ENCODE measurements at places on chromosomes 7 and 10.

DNA sequence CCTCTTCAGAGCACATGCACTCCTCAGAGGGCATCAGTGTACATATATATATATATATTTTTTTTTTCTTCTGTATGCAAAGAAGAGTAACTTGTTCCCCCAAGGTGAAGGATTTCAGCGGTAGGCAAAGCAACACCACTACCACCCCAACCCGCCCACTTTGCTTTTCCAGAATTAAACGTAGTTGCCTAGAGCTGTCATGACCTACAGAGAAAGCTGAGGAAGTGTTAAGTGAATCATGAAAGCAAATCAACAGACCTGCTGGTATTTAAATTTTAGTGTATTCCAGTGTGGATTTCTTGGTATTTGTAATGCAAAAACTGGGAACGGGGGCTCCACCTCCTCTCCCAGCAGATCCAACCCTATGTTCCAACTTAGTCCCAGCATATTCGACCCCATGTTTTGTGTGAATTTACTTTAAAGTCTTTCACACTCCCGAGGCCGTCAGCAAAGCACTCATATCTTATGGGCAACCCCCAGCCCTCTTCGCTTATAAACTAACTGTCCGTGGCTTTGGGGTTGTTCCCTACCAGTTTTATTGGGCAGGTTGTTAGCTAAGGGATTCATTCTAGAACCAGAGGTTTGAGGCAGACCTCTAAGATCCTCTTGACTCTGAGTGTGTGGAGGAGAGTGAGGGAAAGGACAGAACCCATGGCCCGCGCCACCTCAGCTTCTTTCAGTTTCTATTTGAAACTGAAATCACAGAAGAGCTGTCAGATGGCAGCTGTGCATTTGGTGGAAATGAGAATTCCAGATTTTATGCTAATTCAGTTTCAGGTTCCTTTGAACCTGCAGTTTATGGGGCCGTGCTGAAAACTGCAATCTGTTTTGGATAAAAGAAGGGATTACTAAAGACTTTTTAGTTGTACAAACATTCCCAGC is 450.2 kb upstream of the GALNT17 start:
- DNase-seq, result peak; percentile 50

DNA sequence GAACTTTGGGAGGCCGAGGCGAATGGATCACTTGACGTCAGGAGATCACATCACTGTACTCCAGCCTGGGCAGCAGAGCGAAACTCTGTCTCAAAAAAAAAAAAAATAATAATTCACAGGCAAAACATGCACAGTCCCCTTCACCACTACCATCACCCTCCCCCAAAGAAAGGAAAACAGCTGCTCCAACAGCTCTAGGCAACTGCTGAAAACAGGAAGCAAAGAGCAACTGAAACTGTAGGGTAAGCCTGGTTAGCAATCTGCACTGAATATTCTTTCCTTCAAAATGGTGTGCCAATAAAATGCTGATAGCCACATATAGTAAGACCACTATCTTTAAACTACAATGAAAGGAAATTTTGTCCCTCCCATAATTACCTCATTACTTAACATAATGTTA is 11.8 kb downstream of the NT5C2 start:
- DNase-seq, result no peak

GRCh38 chr7:12861070-12861469 is 173.6 kb downstream of the ARL4A start:
- no peak for DNase-seq

DNA sequence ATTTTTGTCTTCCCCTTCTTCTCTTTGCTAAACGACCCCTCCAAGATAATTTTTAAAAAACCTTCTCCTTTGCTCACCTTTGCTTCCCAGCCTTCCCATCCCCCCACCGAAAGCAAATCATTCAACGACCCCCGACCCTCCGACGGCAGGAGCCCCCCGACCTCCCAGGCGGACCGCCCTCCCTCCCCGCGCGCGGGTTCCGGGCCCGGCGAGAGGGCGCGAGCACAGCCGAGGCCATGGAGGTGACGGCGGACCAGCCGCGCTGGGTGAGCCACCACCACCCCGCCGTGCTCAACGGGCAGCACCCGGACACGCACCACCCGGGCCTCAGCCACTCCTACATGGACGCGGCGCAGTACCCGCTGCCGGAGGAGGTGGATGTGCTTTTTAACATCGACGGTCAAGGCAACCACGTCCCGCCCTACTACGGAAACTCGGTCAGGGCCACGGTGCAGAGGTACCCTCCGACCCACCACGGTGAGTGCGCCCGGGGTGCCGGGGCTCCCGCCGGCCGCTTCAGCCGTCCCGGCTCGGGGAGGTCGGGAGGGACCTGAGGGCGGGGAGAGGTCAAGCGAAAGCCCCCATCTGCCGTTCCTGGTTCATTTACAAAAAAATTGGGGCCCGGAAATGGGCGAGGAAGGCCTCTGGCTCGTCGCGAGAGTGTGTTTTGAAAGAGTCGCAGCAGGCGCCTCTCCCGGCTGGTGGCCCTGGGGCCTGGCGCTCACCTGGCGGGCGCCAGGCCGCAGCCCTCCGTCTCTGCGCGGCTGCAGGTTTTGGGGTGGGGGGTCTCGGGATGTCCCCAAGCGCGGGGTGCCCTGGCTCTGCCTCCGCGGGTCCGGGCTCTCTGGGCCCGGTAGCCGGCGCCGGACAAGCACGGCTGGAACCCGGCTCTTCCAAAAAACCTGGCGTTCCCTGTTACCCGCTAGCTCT is 1.2 kb downstream of the GATA3 start:
- no peak for DNase-seq

GRCh38 chr7:73387908-73388414 is 45.6 kb upstream of the FZD9 start:
- DNase-seq, result no peak

- no peak for DNase-seq
Measured at GRCh38 chr7:153935095-153935494, 117.1 kb upstream of the DPP6 start.

GRCh38 chr10:123391275-123392028 is 237.2 kb downstream of the BUB3 start:
- no peak for DNase-seq

GRCh38 chr10:2951235-2951835 is 116.0 kb upstream of the PFKP start:
- DNase-seq, result peak; percentile 54

- DNase-seq, result no peak
Measured at GRCh38 chr7:3578399-3578798, 277.3 kb downstream of the SDK1 start.

DNA sequence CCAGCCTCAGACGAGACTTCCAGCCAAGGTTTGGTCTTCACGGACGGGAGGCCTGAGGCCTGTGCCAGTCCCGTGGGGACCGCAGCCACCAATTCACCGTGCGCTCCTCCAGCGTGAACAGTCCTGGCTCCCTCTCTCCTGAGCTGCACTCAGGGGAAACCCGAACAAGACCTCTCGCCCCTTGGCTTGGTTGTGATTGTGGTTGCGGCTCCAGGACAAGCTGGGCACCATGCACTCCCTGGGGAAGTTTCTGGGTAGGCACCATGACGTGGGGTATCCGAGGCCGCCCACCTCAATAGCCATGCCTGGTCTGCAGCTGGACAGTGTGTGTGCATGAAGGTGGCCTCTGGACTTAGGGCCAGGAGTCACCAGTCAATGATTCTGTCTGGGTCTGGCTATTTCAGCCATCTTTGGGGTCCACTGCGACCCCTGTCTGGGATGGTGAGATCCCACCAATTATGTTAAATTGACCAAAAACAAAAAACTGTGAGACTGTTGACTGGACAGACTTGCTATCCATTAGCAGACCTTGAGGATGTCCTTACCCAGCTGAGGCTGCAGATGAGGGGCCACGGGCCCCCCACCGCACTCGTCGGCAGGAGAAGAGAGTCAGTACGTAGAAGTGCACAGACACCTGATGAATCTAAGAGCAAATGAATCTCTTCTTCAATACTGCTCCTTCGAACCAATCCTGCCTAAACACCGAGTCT is 33.5 kb upstream of the EN2 start:
- no peak for DNase-seq

DNA sequence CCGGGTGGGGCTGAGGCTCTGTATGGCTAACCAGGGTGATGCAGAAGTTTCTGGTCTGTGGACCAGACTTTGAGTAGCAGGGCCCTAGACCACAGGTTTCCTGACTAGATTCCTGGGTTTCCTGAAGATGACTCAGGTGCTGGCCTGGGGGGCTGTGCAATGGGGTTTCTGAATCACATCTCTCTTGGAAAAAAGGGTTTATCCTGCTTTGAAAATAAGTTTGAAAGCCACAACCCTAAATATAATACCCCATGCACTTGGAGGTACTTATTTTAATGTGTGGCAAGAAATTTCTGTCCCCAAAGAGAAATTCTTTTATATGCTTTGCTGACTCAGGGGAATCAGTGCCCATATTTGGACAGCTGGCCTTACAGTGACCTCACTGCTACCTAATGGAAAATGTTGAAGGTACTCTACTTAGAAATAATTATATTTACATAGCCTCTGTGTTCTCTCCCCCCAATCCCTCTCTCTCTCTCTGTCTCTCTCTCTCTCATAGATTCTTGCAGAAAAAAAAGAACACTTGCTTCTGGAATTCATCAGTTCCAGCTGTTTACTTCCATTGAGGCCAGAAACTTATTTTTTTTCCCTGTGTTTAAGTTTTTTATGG is 184.4 kb upstream of the LYZL2 start:
- no peak for DNase-seq

DNA sequence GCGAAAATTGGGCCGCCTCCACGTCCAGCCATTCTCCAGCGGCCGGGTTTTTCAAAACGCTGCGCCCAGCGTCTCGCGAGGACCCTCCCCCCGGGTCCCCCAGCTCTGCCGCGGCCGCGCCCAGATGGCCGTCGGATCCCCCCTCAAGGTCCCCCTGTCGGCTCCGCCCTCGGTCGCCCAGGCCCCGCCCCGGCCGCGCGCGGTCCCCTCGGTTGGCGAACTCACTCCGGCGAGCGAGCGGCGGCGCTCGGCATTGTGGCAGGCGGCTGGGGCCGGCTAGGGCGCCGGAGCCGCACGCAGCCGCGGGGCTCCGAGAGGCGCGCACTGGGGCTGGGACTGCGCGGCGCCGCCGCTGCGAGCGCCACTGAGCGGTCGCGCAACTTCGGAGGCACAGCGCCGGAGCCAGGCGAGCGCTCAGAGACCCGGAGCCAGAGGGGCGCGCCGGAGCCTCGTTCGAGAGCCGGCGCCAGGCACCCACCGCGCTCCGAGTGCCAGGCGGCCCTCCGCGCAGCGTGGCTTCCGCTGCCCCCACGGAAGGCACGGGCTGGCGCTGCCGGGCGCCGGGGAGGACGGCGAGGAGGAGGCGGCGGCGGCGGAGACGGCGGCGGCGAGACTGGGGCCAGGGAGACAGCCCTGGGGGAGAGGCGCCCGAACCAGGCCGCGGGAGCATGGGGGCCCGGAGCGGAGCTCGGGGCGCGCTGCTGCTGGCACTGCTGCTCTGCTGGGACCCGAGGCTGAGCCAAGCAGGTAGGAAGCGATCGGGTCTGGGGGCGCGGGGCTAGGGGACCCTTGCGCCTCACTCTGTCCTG is at the start of gene UNC5B:
Gene UNC5B (plus strand): TSS at position 253 of the 809 bp plus-strand sequence. CDS start 416 bp downstream, at position 669.
- DNase-seq, result peak; percentile 57

DNA sequence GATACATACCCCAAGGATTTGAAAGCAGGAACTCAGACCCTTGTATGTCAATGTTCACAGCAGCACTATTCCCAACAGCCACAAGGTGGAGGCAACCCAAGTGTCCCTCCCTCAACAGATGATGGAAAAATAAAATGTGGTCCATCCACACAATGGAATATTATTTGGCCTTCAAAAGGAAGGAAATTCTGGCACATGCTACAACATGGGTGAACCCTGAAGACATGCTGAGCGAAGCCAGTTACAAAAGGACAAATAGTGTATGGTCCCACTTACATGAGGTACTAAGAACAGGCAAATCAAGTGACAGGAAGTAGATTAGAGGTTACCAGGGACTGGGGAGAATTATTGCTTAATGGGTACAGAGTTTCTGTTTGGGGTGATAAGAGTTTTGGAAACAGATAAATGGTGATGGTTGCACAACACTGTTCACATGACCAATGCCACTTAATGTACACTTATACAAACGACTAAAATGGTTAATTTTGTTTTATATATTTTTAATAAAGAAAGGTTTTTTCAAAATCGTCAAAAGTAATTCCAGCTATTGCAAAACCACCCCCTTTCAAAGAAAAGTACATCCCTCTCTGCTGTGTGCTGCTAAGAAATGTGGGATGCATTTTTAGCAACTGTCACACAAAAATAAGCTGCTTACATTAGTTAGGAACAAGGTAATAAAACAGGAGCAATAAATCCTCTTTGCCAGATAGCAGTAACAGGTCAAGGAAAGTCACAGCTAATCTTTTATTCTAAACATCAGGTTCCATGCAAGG is 85.7 kb downstream of the GRB10 start:
- DNase-seq, result no peak

DNA sequence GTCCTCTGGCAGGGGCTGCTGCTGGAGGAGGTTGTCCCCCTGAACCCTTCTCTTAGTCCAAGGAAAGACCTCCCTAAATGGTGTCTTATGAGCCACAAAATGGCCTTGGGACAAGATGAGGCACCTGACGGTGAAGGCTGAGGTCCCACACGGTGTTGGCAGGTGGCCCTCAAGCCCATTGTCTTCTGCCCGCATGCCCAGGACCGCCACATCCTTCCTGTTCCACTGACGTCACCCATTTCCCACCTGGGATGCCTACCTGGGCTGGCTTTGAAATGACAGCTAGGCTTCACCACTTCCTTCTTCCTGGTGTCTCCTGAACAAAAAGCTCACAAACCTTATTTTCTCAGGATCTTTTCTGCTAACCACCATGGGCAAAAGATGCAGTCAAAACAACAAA is 2.1 kb upstream of the DMBT1 start:
- DNase-seq, result no peak

GRCh38 chr10:108753326-108753725 is 1170.0 kb downstream of the XPNPEP1 start:
- no peak for DNase-seq

- peak; percentile 10 for DNase-seq
Measured at GRCh38 chr7:26398427-26398755, 106.7 kb downstream of the SNX10 start.

GRCh38 chr7:139509535-139509934 is 13.9 kb upstream of the CLEC2L start:
- DNase-seq, result no peak

GRCh38 chr10:100370714-100371481 is 23.9 kb downstream of the SCD start:
- peak; percentile 66 for DNase-seq

DNA sequence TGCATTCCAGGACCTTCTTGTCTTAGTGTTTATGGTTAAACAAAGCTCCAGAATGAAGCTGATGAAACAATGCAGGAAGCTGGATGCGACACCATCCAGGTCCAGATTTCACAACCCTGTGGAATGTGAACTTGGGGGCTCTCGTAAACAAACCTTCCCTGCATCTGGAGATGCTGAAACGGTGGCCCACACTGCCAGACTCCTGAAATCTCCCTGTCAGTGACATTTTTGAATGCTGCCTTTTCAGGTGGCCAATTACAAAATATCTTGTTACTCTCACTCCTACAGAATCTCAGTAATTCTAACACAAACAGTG is 18.8 kb downstream of the VIPR2 start:
- no peak for DNase-seq

DNA sequence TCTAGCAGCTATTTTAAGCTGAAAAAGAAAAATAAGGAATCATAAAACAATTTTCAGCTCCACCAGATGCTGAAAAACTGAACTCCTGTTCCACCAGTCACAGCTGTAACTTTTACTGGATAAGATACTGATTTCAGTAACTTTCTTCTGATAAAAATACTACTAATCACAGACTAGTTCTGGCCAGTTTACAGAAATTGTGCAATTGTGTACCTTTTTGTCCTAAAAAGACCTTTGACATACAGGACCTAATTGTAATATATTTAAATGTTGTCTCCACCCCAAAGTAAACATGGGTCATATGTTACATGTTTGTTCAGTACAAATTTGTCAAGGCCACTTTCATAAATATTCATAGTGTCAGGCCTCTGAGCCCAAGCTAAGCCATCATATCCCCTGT is 27.1 kb upstream of the PIP start:
- DNase-seq, result no peak

Measured in activated CD4-positive, alpha-beta T cell treated with anti-CD3 and anti-CD28 coated beads, Interleukin-2, Interleukin-4, amounts not matched to agents 100 ng/mL and 50 ng/mL, durations not matched to agents 16 hours and 8 hours (primary cell).